ENCODE measurements at places on chromosomes 1 and 21. TPM values are rescaled to one million over a fixed set of nuclear protein-coding genes. Genes with fewer than 3 reads are reported as not detected.

- DNase-seq, result peak; percentile 53
- peak overlapping the region; percentile 38 for H3K27ac ChIP-seq
- H3K27me3 ChIP-seq, result no peaks in the 10 kb centered on the region
- H3K4me3 ChIP-seq, result no peak overlapping the region
- H3K4me1 ChIP-seq, result peaks cover 8% of the 10 kb centered on the region
Observed at GRCh38 chr1:58515794-58516401, 30.6 kb downstream of the OMA1 start.

- no peak overlapping the region for H3K27ac ChIP-seq
- H3K27me3 ChIP-seq, result peaks cover 20% of the 10 kb centered on the region
- H3K4me3 ChIP-seq, result no peak overlapping the region
- no peak for DNase-seq
Observed at GRCh38 chr1:94037392-94038229, 83.3 kb downstream of the ABCA4 start.

Gene SLC19A2
- total RNA-seq, result 4.0 TPM

DNA sequence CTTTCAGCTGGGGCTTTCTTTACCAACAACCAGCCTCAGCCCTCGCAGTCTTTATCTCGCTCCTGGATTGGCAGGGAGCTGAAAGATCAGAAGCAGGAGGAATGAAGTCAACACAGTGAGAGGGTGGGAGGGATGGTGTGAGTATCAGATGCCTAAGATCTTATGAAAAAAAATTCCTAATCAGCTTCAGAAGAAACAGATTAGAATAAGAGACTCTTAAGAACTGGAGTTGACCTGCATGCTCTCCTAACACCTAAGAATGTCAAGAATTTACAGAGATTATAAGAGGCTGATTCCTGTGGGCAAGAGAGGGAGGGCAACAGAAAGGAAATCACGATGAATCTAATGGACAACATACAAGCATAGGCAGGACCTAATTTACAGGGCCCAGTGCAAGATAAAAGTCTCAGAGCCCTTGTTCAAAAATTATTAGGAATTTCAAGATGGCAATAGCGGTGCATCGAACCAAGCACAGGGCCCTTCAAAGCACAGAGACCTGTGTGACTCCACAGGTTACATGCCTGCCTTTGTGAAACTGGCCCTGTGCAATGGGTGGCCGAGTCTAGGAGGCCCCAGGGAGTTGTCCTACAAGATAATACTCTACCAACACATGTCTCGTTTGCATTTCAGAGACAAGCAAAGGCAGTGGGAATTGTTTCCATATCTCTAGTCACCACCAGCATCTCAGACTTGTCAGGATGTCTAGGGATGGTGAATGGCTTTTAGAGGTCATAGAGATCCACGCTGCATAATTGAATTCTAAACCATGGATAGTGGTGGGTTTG is 65.3 kb upstream of the PPP2R5A start:
- peaks cover 2% of the 10 kb centered on the region for H3K27me3 ChIP-seq
- DNase-seq, result no peak
- no peak overlapping the region for H3K4me3 ChIP-seq
- H3K36me3 ChIP-seq, result no peaks in the 10 kb centered on the region
- no peak overlapping the region for H3K27ac ChIP-seq
- peaks cover 20% of the 10 kb centered on the region for H3K4me1 ChIP-seq

GRCh38 chr1:174877208-174877673 is 122.5 kb upstream of the CACYBP start:
- peaks cover 16% of the 10 kb centered on the region for H3K4me1 ChIP-seq
- no peak for DNase-seq
- H3K27me3 ChIP-seq, result no peaks in the 10 kb centered on the region
- no peaks in the 10 kb centered on the region for H3K36me3 ChIP-seq
- H3K27ac ChIP-seq, result peak overlapping the region; percentile 67
- peak overlapping the region; percentile 52 for H3K4me3 ChIP-seq

DNA sequence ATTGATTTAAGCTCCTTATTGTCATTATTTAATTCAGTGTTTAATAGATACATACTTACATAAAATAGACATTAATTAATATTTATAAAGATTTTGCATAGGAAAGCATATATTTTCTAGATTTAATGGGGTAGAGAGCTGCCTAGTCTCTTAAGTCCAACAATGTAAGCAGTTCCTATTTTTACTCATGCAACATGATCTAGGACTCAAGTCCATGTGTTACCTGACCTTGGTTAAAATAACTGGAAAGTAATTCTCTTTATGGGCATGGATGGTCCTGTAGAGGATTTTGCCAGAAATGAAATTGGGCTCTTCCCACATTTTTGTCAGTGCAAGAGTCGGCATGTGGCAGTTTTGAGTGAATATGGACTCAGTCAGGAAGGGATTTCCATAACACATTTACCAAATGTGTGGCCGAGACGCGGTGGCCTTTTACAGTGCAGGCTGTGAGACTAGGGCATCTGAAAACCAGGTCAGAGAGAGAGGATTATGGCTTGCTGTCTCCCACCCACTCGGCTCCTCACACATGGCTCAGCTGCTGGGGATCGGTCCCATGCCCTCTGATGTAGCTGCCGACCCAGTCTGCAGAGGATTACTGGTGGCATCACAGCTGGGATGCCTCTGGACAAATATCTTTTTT is 6.2 kb upstream of the KIF1B start:
- no peak for DNase-seq
- H3K4me1 ChIP-seq, result peaks cover under 1% of the 10 kb centered on the region
- no peaks in the 10 kb centered on the region for H3K36me3 ChIP-seq
- peaks cover 6% of the 10 kb centered on the region for H3K27me3 ChIP-seq
- no peak overlapping the region for H3K4me3 ChIP-seq
- H3K27ac ChIP-seq, result no peak overlapping the region

- H3K4me3 ChIP-seq, result no peak overlapping the region
- no peak for DNase-seq
- H3K36me3 ChIP-seq, result no peaks in the 10 kb centered on the region
- no peaks in the 10 kb centered on the region for H3K4me1 ChIP-seq
- no peak overlapping the region for H3K27ac ChIP-seq
Observed at GRCh38 chr1:173341307-173341706, 134.2 kb upstream of the TNFSF4 start.

DNA sequence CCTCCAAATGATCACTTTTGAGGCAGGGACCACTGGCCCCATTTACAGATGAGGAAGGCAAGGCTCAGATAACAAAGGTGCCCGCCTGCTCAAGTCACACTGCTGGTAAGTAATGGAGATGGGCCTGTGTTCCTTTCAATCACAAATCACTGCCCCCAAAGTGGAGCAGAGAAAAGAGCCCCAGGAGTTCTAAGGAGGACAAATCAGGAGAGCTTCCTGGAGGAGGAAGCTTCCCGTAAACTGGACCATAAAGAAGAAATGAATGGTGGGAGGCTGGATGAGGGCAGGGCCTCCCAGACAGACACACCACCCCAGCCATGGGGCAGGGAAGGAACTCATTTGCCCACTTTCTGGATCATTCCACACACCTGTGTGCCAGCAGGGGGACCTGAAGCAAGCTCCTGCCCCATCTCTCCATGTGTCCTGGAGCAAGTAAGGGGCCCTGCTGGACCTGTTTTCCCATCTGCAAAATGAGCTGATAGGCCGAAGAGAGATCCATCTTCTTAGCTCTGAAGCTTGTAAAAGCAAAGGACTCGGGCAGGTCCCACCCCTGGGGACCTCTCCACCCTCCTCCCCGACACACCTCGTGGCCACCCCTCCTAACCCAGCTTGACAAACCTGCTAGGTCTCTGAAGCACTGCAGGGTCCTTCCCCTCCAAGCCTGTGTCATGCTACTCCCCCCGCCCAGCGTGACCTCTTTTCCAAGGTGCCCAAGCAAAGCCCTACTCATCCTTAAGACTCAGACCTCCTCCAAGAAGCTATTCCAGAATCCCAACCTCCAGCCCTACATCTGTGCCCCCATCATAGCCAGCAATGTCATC is 5.5 kb downstream of the LAPTM5 start:
- no peaks in the 10 kb centered on the region for H3K27me3 ChIP-seq
- H3K4me3 ChIP-seq, result peak overlapping the region; percentile 51
- H3K4me1 ChIP-seq, result peaks cover 84% of the 10 kb centered on the region
- H3K27ac ChIP-seq, result peak overlapping the region; percentile 92

DNA sequence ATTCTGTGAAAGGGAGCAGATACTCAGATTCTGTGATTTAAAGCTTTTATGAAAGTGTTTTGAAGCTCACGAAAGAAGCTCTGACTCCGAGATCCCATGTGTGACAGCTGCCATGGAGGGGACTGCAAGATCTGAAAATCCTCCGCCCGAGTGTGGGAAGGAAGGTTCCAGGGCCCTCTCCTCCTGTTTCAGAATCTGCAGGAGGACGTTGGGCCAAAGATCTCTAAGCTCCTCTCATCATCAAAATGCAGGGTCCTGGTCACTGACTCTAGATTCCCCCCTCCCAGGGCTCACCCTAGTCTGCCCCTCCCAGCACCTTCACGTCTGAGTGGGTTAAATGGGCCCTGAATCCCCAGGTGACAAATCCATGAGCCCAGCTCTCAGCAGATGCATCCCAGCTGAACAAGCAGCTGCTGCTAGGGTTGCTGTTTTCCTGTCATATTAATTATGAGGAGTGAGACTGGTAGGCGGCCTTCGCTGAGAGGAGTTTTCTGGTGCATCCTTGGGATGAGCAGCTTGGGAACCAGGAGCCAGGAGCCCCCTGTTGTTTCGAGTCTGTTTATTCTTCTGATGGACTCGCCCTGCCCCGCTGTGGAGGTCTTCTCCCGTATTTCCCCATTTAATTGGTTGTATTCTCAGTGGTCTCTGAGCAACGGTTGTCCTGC is 402.0 kb downstream of the MATN1 start:
- H3K36me3 ChIP-seq, result no peaks in the 10 kb centered on the region
- no peak overlapping the region for H3K27ac ChIP-seq
- H3K4me1 ChIP-seq, result no peaks in the 10 kb centered on the region
- H3K4me3 ChIP-seq, result no peak overlapping the region

DNA sequence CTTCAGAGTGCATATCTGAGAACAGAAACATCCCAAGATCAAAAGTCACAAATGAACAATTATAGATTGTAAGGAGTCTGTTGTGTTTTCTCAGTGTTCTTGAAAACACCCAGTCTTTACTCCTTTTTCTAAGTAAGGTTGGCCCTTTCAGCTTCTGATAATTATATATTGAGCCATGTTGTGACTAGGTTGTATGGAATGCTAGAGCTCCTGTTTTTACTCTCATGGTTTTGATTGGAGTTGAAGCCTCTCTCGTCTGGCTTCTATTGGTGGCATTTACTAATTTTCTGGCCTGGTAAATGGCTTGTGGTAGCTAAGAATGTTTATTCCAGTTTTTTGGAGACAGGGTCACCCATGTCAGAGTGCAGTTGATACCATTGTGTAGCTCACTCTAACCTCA is 84.7 kb downstream of the NDUFS5 start:
- no peak overlapping the region for H3K27ac ChIP-seq

GRCh38 chr1:116067566-116067890 is 43.7 kb upstream of the MAB21L3 start:
- no peaks in the 10 kb centered on the region for H3K36me3 ChIP-seq
- H3K4me3 ChIP-seq, result no peak overlapping the region
- DNase-seq, result no peak
- H3K27ac ChIP-seq, result no peak overlapping the region
- peaks cover 29% of the 10 kb centered on the region for H3K27me3 ChIP-seq
- H3K4me1 ChIP-seq, result no peaks in the 10 kb centered on the region

DNA sequence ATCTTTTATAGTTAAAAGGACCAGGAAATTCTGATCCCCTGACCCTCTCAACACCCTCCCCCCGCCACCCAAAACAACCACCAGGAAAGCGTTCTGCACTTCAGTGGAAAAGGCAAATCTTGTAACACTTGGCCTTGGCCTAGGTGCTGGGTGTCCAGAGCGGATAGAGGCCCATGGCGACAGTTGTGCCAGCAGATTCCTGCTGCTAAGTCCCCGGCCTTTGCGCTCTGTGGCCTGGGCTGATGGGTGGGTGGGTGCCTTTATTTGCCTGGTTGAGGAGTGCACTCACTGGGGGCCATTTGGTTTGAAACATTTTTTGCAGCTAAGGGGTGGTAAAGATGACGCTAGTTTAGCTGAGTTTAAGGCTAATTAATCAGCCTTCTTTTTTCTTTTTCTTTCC is 127.9 kb upstream of the ERRFI1 start:
- peaks cover 53% of the 10 kb centered on the region for H3K4me1 ChIP-seq
- no peak overlapping the region for H3K4me3 ChIP-seq
- H3K36me3 ChIP-seq, result peaks cover 8% of the 10 kb centered on the region
- no peak overlapping the region for H3K27ac ChIP-seq
- DNase-seq, result no peak

DNA sequence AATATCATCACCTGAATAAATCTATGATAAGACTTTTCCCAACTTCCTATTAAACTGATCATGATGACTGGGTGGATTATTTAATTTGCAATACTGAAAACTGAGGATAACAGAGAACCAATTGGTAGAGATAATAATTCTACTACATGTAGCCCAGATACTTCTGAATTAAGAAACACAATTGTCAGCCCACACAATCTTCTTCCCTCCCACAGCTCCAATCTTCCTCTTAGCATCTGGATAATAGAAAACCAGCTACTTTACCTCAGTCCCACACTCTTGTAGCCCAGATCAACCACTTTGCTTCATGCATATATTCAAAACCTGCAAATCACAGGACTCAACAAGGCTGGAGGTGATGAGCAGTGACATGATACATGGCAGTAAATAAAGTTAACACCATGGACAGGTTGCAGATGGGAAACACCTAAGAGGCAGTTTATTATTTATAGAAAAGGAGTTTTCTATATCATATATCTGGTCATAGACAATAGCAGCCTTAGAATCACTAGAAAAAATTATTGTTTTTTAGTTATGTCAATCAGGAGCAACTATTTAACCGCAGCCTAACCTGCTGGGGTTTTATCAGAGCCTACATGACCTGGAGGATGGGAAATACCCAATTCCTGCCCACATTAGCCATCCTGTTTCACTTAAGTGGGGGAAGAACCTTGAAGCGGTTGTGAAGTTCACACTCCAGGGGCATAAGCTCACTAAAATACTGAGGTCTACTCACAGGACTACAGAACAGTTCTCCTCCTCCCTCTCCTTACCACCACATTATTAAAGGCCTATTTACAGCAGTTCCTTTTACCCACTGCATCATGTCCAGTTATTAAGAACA is 16.7 kb downstream of the FRRS1 start:
- H3K4me1 ChIP-seq, result peaks cover 16% of the 10 kb centered on the region
- H3K27ac ChIP-seq, result no peak overlapping the region
- no peak overlapping the region for H3K4me3 ChIP-seq
- DNase-seq, result no peak
- no peaks in the 10 kb centered on the region for H3K36me3 ChIP-seq
- no peaks in the 10 kb centered on the region for H3K27me3 ChIP-seq

Gene SPRR2F
- not detected for total RNA-seq

- H3K4me1 ChIP-seq, result no peaks in the 10 kb centered on the region
- no peak for DNase-seq
- no peak overlapping the region for H3K4me3 ChIP-seq
- H3K27ac ChIP-seq, result no peak overlapping the region
Observed at GRCh38 chr1:36625935-36626310, 143.2 kb upstream of the CSF3R start.

- no peaks in the 10 kb centered on the region for H3K36me3 ChIP-seq
- DNase-seq, result no peak
- no peak overlapping the region for H3K4me3 ChIP-seq
- no peaks in the 10 kb centered on the region for H3K27me3 ChIP-seq
- H3K4me1 ChIP-seq, result no peaks in the 10 kb centered on the region
Observed at GRCh38 chr1:216047811-216048572, 375.3 kb downstream of the USH2A start.

GRCh38 chr1:185864889-185865517 is 130.8 kb downstream of the HMCN1 start:
- no peak for DNase-seq
- no peak overlapping the region for H3K4me3 ChIP-seq
- no peaks in the 10 kb centered on the region for H3K4me1 ChIP-seq
- no peaks in the 10 kb centered on the region for H3K36me3 ChIP-seq
- H3K27me3 ChIP-seq, result peaks cover 2% of the 10 kb centered on the region

Measured in activated CD4-positive, alpha-beta T cell treated with anti-CD3 and anti-CD28 coated beads, Interleukin-2, amount 10 ng/mL, durations not matched to agents 7 days and 5 days (primary cell).